Activated CD8-positive, alpha-beta memory T cell treated with anti-CD3 and anti-CD28 coated beads, Interleukin-2, amount 10 ng/mL, durations not matched to agents 7 days and 5 days (primary cell): ENCODE measurements at places on chromosomes 3 and 15. TPM values are rescaled to one million over a fixed set of nuclear protein-coding genes. Genes with fewer than 3 reads are reported as not detected.

Gene SIDT1
- 31.6 TPM for total RNA-seq

Gene GPR171
- total RNA-seq, result 153 TPM

Gene SUSD5
- total RNA-seq, result not detected

Gene CCR3
- total RNA-seq, result 2.0 TPM

Gene ANKUB1
- total RNA-seq, result not detected

Gene TGM4
- total RNA-seq, result not detected

Gene SLITRK3
- total RNA-seq, result not detected

Gene BAHD1
- 24.1 TPM for total RNA-seq

Gene KY
- not detected for total RNA-seq

Gene HTR3E
- not detected for total RNA-seq

Gene TRIM42
- total RNA-seq, result not detected

Gene COL6A6
- total RNA-seq, result not detected

Gene SLC22A13
- 1.1 TPM for total RNA-seq

Gene ACTC1
- total RNA-seq, result not detected

Gene ADPRH
- 6.1 TPM for total RNA-seq

Gene KCNAB1
- total RNA-seq, result 0.19 TPM

Gene LHFPL4
- total RNA-seq, result not detected

Gene LDHAL6B
- not detected for total RNA-seq

Gene ASB14
- total RNA-seq, result not detected

Gene ACKR4
- total RNA-seq, result not detected

Gene TMCO5A
- not detected for total RNA-seq

Gene LTK
- total RNA-seq, result 0.20 TPM

Gene GTPBP8
- 24.6 TPM for total RNA-seq

Gene TRIM71
- not detected for total RNA-seq

Gene TTBK2
- total RNA-seq, result 12.9 TPM

Gene PIGZ
- total RNA-seq, result 1.6 TPM

Gene SLC33A1
- total RNA-seq, result 24.4 TPM
